Naive thymus-derived CD8-positive, alpha-beta T cell (primary cell): ENCODE measurements at places on chromosomes 3 and 15.

GRCh38 chr3:116870379-116870778 lies 160.8 kb downstream of the TUSC7 start:
- no peak for DNase-seq

GRCh38 chr3:4281991-4282390 lies 21.2 kb upstream of the SETMAR start:
- no peak for DNase-seq

- no peak for DNase-seq
Measured at GRCh38 chr3:187352581-187353575, 15.3 kb upstream of the RTP4 start.

GRCh38 chr3:59695860-59696259 lies 646.0 kb upstream of the CFAP20DC start:
- no peak for DNase-seq

- no peak for DNase-seq
Measured at GRCh38 chr3:194964809-194965208, 279.1 kb downstream of the FAM43A start.

DNA sequence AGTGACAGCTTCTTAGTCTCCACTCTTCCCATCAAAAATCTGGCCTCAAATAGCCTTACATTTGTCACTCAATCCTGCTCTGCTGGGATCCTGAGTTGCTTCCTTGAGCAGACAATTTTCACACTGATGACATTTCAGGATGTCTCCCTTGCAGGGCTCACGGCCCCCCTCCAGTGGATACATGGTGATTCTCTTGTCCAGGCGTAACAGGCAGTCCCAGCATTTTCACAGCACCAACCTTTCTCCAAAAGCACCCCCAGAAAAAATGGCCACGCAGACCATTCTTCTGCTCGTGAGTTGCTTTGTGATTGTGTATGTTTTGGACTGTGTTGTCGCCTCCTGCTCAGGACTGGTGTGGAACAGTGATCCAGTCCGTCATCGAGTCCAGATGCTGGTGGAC lies 47.4 kb upstream of the WNT7A start:
- DNase-seq = no peak

DNA sequence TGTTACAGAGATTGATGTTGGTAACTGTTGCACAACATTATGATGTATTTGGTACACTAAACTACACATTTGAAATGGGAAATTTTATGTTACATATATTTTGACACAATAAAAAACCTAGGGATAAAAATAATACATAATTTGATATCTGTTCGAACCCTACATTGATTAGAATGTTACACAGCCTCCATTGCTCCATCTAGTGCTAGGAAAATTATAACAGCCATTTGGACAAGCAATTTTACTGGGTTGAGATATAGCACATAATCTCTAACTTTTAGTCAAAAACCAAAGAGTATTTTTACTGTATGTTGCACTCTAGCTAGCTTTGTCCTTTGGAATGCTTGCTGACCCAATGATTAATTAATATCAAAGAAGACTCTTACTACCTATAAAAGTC lies 108.1 kb downstream of the LSAMP start:
- no peak for DNase-seq

DNA sequence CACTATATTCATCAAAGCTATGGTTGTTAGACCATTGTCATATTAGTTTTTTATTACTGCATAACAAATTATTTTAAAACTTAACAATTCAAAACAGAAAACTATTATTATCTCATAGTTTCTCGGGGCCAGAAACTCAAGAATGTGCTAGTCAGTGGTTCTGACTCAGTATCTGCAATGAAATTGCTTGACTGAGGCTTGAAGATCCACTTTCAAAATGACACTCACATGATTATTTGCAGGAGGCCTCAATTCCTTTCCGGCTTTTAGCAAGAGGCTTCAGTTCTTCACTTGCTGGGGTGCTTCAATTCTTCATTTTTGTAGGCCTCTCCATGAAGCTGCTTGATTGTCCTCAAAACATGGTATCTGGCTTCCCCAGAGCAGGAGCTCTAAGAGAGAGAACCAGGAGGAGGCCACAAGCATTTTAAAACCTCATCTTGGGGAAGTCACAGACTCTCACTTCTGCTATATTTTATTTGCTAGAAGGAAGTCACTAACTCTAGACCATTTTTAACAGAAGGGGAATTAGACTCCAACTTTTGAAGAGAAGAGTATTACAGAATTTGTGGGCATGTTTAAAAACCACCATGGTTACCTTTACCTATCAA lies 383.7 kb downstream of the MFSD1 start:
- DNase-seq = no peak

DNA sequence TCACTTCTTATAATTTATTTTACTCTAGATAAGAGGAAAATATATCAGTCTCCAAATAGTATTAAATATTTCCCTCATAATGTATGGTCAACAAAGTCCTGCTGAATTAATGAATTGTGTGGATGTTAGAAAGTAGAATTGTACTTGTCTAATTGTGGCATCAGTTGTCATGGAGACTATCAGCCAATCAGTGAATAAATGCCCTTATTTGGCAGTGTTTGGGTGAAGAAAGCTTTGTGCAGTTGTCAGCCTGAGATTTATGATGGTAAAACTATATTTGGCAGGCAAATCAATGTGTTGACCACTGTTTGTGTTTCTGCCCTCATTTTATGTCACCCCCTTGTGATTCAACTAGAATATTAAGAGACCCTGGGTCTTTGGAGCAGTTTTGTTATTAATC lies 293.6 kb upstream of the MDFIC2 start:
- DNase-seq = no peak

- no peak for DNase-seq
Measured at GRCh38 chr3:39220407-39221140, 28.2 kb upstream of the XIRP1 start.

DNA sequence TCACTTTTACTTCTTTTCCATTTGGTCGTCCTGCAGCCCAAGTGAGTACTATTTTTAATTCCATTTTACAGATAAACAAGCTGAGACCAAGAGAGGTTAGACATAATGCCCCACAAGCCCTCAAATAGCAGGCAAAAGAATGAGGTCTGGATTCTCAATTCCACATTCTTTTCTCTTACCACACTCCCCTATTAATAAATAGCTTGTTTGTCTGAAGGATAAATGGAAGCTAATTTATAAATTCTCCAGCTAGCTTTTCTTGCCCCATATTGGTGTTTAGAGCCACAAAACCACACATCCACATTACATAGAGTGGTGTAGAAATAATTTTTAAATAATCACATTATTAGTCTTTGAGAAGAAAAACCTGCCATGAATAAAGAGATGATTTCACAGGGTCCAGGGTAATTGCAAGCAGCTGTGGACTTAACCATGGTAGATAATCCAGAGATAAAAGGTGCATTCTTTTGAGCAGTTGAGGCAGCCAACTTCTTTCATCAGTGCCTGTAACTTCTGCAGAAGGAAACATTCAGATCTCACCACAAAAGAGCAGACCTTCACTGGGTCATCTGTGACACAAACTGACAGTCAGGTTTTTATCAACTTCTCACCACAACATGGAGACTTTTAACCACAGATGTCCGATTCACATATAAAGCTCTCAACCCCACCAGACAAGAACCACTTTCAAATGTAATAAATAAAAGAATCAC lies 313.4 kb upstream of the STT3B start:
- DNase-seq = no peak

- no peak for DNase-seq
Measured at GRCh38 chr15:96268442-96269204, 61.9 kb upstream of the NR2F2 start.

DNA sequence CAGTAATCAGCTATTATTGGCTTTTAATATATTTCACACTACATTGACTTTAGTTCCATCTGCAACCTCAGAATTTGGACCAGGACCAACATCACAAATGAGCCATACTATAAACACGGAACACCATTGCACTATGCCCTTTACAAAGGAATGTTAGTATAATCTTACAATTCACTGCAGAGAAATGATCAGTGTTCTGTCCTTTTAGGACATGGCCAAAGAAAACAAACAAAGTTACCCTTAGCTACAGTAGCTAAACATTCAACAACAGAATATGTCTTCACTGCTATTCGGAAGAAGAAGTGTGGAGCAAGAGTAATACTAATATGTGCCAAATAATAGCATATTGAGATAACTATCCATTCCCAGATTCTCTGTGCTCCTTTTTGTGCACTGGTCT lies 90.4 kb downstream of the NAALADL2 start:
- no peak for DNase-seq

- DNase-seq = no peak
Measured at GRCh38 chr15:66164788-66165187, 88.8 kb downstream of the MEGF11 start.

DNA sequence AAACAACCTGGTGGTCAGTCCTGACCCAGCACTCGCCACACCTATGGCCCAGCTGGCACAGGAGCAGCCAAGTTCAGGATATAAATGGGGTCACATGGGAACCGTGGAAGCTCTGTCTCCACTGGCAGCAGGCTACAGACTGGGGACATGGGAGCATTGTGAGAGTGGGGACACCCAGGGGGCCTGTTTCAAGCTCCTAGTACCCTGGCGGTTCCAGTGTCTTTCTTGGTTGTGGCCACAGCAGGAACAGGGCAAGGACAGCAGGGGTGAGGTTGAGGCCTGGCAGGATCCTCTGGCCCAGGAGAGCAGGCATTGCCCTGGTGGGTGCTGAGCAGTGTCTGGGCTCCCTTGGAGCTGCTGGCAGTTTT lies 1.9 kb downstream of the CSK start:
- no peak for DNase-seq
